ENCODE measurements at places on chromosomes 11 and 22.

- no peak for DNase-seq
Measured at GRCh38 chr11:2881981-2882375, 3.6 kb downstream of the CDKN1C start.

- no peak for DNase-seq
Measured at GRCh38 chr11:27976262-27976661, 131.7 kb downstream of the KIF18A start.

DNA sequence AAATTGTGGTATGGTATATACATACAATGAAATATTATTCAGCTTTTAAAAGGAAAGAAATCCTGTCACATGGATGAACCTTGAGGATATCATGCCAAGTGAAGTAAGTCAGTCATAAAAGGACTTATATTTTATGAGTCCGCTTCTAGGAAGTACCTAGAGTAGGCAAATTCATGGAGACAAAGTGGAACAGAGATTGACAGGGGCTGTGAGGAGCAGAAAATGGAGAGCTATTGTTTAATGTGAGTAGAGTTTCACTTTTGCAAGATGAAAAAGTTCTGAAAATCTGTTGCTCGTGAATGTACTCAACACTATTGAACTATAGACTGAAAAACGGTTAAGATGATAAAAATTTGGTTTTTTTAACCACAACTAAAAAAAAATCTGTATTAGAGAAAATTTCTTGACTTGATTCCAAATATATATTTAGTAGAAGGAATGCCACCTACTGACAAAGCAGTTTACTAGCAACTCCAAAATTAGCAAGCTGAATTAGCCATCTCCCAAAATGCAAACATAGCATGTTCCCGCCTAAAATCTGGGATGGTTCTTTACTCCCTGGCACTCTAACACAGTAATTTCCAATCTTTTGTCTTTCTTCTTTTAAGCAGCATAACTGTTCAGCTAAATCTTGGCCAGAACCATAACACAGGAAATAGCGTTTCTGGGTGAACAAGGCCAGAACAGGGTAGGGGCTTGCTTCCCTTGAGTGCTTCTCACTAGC lies 1.5 kb downstream of the UFD1 start:
- no peak for DNase-seq

DNA sequence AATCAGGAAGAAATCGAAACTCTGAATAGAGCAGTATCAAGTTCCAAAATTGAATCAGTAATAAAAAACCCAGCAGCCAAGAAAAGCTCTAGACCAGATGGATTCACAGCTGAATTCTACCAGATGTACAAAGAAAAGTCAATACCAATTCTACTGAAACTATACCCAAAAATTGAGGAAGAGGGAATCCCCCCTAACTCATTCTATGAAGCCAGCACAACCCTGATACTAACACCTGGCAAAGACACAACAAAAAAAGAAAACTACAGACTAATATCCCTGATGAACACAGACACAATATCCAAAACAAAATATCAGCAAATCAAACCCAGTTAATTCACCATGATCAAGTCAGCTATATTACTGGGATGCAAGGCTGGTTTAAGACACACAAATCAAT lies 97.7 kb downstream of the ZC3H12C start:
- no peak for DNase-seq

DNA sequence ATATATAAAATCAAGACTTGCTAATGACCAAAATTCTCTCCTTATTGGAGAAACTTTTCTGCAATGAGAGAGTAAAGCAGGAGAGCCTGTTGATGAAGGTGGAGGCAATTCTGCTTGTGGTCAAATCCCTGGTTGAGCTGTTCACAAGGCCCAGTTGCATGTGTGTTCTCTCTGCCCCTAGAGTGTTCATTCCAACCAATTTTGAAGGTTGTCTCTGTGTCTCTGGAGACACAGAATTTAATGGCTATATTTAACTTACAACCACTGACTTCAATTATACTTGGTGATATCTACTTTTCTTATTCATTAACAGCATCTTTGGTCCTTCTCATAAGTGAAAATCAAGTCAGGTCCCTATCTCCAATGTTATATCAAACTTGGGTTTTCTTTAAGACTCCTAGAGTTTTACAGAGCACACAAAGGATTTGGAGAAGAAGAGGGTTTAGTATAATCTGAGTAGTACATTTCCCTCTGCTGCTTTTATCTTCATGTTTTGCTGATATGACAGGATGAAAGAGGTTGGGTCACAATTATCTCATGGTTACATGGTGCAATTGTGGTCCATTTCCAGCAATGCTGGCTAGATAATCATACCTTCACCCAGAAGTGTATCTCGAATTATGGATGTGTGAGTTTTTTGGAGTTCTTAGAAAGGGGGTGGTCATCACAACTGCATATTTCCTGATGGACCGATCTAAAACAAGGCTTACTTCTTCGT lies 4.0 kb downstream of the OOSP4A start:
- no peak for DNase-seq

DNA sequence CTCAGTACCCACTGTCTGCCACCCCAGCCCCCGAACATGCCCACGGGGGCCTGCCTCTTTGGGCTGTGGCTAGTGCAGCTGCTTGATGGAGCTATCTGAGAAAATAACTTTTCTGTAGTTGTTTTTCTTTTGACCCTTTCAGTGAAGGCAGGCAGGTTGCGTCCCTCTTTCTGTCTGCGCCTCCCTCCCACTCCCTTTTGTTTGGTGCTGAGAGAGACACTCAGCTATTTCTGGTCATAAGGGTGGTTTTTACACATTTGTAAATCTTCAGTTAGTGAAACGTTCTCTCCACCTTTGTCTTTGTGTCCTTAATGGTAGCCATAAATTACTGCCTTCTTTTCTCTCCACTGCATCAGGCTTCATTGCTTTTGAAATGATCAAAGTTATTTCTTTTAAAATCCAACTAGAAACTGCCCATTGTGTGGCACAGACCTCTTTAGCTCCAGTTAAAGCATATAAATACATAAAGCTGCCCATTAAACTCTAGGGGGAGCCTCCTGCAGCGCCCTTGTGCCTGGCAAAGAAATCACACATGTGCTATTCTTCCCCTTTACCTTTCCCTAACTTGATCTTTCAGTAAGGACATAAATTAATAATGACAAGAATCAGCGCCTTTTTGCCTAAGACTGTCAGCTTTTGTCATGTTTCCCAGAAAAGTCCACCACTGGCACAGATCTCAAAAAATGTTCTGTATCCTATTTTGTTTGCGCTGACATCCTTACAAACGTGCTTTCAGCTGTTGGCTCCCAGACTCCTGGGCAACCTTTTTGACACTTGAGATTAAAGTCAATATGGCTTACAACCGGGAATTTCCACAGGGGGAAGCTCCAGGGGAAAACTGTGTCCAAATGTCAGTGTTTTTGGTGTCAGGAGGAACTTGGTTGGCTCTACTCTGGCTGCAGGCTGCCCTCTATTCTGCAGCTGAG lies 1.7 kb upstream of the SCUBE2 start:
- DNase-seq = peak; percentile 18

DNA sequence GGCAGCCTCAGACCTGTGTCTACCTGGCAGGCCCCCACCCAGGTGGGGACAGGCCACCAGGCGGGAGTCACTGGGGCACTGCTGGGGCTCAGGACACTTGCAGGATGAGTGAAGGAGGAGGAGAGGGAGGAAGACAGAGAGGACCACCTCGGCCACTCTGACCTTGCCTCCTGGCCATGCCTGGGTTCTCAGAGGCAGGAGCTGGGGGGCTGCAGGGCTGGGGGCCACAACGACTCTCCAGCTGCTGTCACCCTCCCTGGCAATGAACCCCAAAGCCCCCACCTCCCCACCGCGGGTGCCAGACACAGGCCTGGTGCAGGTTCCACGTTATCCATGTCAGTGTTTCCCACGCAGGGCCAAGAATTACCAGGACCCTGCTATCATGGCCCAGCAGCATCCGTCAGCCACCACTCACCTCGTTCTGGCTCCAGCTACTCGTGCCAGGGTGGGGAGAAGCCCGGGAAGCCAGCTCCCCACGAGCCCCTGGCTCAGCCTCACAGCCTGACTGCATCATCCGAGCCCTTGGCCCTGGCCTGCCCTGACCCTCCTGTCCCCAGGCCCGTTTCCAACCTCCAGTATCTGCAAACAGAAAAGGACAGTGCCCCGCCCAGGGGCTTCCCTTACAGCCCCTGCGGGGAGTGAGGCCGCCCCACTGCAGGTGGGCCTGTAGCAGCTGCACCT lies 62.4 kb downstream of the BRD1 start:
- no peak for DNase-seq

DNA sequence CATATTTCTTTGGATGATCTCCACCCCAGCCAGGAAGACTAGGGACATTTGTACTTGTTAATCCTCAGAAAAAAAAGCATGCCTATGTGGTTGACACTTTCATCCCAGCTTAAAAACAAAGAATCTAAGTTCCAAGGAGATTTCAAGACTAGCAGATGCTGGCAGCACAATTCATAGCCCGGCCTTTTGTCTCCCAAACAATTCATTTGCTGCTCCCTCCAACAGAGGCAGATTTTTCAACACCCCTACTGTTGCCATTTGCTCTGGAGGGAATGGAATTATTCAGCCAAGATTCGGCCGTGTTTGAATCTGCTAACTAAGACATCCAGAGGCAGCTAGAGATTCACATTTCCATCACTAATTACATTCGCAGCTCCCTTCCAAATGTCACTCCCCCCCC lies 15.3 kb downstream of the P2RX3 start:
- no peak for DNase-seq

DNA sequence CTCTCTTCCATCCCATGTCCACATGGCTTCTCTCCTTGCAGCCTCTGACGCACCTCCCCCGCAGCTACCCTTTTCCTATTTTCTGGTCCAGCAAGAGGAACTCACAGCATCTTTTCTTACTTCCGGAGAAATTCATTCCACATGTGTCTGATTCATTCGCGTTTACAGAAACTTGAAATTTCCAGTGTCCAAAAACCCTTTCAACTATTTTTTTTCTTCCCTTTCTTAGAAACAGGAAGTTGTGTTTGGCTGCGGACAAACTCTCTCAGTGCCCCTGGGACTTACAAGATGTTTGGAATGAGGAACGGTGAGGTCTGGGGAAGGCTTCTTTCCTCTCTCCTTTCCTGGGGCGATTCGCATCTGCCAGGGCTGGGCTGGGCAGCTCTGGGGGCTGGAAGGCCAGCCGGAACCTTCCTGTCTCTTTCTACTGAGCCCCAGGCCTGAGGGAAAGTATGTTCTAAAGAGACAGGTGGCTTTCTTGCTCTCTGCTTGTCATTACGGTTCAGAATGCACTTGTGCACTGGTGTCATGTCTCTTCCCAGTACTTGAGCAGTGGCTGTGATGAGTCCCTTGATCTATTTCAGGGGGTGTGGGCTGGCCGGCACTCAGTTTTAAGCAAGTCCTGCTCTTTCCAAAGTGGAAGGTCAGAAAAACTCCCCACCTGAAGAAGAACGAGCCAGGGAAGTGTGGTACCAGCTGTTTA lies 27.5 kb downstream of the ADAMTS8 start:
- DNase-seq = no peak

- DNase-seq = peak; percentile 81
Measured at GRCh38 chr11:61141601-61142028, 19.6 kb downstream of the VPS37C start.

- no peak for DNase-seq
Measured at GRCh38 chr11:91691872-91692271, 532.7 kb upstream of the FAT3 start.

DNA sequence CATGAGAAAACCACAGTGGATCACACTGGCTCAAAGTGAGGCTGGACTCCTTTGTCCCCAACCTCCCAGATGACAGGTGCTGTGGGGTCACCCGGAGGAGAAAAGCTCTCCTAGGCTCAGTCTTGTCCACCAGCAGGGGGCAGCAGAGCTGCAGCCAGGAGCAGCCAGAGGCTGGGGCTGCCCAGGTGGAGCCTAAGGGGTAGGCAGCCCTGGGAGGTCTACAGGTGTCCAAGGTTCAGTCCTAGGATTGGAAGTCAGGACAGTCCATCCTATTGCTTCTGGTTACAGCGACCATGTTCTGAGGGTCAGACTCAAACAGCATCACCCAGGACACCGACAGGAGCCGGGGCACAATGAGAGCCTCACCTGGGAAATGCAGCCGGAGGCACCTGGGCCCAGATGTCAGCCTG lies 77.6 kb upstream of the IGLL5 start:
- DNase-seq = peak; percentile 19

- no peak for DNase-seq
Measured at GRCh38 chr22:20241579-20242392, 26.3 kb downstream of the RTN4R start.

DNA sequence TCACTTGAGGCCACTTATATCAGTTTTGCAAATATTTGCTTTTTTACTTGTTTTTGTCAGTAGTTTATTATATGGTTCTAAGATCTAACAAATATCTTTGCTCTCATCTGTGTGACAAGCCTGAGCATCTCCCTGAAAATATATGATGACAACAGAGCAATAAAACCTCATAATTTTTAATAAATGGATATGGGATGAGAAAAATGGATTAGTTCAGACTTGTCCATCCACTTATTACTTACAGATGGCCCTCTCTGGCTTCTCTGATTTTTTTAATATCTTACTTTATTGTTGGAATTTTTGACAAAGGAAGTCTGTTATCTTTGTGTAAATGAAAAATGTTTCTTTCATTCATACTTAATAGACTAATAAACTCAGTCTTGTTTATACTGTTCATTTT lies 491.4 kb upstream of the RAG2 start:
- no peak for DNase-seq

- DNase-seq = peak; percentile 81
Measured at GRCh38 chr11:115548878-115549528, 44.8 kb upstream of the CADM1 start.

DNA sequence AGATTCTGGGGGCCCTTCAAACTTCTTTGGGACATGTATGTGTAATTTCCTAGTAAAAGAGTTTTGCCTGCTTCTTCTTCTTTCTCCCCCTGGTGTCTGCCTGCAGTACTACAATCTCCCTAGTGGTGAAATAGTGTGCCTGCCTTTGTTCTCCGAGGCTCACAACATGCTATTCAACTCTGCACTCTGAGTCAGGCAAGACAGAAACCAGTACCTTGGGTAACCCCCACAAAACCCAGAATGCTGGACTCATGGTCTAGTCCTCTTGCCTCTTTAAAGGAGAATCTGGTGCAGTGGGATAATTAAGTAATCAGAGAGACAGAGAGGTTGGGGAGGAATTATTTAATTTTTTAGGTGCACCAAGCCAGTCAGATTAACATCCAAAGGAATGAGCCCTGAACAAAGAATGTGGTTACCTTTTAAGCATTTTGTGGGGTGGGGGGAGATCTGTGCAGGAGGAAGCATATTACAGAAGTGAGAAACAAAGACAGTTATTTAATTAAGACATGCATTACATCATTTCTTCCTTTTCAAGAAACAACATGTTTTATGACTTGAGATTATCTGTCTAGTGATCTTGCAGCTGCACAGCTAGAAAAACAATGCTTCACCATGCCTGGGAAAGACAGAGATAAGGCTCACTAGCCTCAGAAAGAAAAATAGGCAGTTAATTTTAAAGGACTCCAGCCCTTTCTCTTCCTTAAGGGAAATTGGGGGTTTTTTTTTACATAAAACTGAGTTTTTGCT lies 11.0 kb upstream of the MS4A6A start:
- DNase-seq = peak; percentile 54

GRCh38 chr11:64165481-64165841 lies 452 bp downstream of the MACROD1 start:
- DNase-seq = no peak

- DNase-seq = no peak
Measured at GRCh38 chr22:24416095-24416494, 11.3 kb upstream of the ADORA2A start.
